ENCODE measurements at places on chromosomes 1 and 21.

GRCh38 chr21:37762606-37763005, 153.7 kb downstream of the KCNJ6 start:
- DNase-seq, result no peak

DNA sequence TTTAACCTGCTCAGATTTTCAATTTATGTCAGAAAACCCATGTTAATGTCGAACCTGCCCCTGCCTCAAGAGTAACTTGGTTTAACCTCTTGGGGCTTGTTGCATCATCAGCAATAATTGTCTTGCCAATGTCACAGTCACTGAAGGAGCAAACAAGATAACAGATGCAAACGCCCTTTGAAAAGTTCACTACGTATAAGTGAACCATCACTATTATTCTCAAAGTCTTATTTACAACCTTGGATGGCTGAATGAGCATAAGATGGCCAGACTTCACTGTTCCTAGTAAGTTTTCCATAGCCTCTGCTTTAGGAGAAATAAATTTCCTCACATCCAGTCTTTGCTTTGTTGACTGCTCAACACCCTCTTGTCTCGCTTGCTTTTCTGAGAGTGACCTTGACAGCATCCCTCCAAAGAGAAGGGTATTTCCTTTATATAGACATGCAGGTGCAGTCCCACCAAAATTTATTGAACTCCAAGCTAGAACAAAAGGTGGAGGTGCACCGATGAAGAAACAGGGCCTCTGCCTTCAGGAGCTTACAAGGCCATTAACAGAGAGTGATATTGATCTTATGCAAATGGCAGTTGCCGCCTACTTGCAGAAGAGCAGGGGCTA, 749 bp upstream of the LRIG2 start:
- DNase-seq, result no peak

- DNase-seq, result peak; percentile 71
Observed at GRCh38 chr1:202593845-202594244, 116.4 kb downstream of the SYT2 start.

DNA sequence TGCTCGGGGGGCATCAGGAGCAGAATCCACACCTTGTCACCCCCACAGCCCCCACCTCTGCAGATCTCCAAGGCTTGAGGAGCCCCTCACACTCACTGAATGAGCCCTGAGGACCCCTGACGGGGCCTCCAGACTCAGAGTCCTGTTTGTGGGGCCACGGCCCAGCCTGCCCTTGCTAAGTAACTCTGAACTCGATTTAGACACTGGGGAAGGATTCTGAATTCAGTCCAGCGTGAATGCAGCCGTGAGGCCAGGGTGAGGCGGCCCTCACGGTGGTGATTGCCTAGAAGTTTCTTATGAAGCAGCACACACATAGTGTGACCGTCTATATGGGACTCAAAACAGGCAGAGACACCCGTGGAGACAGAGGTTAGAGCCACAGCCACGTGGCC, 58.9 kb upstream of the ADARB1 start:
- no peak for DNase-seq

GRCh38 chr1:9726905-9727595, 75.5 kb downstream of the PIK3CD start:
- DNase-seq, result no peak

DNA sequence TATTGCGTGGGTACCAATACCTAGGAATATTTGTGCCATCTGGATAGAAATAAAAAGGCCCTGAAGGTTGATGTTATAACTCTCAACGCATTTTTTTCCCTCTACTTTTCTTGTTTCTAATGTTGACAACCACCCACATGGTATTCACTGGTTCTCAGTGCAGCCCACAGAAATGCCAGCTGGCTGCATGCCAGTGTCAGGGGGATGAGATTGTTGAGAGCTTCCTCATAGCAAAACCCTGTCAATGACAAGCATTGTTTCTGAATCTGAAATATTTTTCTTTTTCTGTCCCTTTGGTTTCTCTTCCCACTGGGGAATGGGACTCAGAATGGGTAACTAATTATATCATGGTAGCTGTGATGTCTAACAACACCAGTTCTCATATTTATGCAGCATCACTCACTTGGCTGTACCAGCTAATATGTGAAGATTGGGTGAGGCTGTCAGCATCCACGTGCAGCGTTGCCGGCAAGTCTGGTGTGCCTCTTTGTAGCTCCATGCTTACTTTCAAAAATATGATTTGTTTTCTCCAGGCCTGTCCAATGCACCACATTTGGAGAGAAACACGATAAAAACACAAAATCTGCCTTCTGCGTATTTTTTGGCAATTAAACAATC, 284.6 kb downstream of the PTBP2 start:
- DNase-seq, result peak; percentile 15

- DNase-seq, result no peak
Observed at GRCh38 chr1:178048426-178048825, 45.5 kb upstream of the RASAL2 start.

DNA sequence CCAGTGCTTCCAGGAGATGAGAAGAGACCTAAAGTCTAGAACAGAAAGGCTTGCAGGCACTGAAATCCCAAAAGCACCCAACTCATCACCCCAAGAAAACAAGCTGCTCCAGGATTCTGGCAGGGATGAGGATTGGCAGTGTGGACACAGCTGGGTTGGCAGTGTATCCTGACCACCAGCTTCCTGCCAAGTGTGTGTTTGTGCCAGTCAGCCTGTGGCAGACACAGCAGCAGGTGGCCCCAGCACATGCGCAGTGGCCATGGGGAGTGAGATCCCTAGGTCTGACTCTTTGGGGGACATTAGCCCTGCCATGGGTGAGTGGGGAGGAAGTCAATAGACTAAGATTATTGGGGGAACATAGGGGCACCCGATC, 8.7 kb upstream of the SNAPIN start:
- peak; percentile 64 for DNase-seq
